Stimulated activated naive B cell treated with anti-CD40 and anti-IgM and Interleukin-4, amounts not matched to agents 10 μg/mL and 1 μg/mL and 100 μg/mL, for 72 hours (primary cell): ENCODE measurements at places on chromosomes 7 and 10.

GRCh38 chr7:153942036-153942435 is 110.2 kb upstream of the DPP6 start:
- no peak for DNase-seq

DNA sequence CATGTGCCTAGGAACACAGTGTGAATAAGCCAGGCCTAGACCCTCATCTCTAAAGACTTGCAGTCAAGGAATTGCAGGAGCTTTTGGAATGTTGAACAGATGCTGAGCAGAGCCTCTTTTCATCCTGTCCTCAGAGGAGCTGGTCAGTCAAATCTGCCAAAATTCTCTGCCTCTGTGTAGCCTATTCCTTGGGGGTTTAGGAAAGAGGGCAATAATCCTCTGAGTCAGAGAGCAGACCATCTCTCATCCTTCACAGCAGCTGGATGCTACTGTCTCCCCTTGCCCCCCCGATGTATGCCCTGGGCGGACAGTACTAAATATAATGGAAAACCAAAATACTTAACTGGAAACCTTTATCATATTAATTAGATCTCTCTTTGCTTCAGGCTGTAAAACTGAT is 52.6 kb downstream of the BICC1 start:
- DNase-seq: no peak

GRCh38 chr7:1785839-1786238 is 115.8 kb downstream of the ELFN1 start:
- DNase-seq: no peak

GRCh38 chr10:110762109-110762848 is 109.4 kb upstream of the PDCD4 start:
- no peak for DNase-seq

DNA sequence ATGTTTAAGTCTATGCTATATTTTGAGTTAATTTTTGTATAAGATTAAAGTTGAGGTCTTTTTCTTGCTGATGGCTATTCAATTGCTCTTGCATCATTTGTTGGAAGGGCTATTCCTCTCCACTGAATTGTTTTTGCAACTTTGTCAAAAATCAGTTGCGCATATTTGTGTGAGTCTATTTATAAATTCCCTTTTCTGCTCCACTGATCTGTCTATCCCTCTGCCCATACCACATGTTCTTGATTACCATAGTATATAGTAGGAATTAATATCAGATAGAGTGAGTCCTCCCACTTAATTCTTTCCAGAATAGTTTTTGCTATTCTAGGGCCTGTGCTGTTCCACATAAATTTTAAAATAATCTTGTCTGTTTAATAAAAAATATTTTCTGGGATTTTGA is 152.4 kb upstream of the ADCY1 start:
- DNase-seq: no peak

- no peak for DNase-seq
Observed at GRCh38 chr7:151736403-151736909, 140.5 kb downstream of the PRKAG2 start.

GRCh38 chr10:126185676-126186447 is 202.4 kb downstream of the ADAM12 start:
- DNase-seq: no peak

- no peak for DNase-seq
Observed at GRCh38 chr7:124965553-124965952, 35.9 kb upstream of the POT1 start.

DNA sequence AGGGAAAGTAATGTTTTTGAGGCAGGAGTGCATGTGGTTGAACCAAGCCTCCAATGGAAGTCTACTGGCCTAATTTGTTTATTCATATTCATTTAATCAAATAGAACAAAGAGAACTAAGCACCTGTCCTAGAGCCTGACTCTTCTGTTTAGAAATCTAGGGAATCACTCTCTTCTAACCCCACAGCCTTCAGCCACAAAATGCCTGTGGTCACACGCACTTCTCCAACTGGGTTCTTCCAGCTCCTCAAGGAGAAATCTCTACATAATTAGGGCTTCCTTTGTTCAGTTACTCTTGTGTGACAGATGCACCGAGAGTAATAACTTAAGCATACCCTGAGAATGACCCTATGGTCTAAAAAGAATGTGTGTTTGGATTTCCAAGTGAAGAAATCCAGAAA is 133.7 kb upstream of the NAMPT start:
- DNase-seq: no peak

DNA sequence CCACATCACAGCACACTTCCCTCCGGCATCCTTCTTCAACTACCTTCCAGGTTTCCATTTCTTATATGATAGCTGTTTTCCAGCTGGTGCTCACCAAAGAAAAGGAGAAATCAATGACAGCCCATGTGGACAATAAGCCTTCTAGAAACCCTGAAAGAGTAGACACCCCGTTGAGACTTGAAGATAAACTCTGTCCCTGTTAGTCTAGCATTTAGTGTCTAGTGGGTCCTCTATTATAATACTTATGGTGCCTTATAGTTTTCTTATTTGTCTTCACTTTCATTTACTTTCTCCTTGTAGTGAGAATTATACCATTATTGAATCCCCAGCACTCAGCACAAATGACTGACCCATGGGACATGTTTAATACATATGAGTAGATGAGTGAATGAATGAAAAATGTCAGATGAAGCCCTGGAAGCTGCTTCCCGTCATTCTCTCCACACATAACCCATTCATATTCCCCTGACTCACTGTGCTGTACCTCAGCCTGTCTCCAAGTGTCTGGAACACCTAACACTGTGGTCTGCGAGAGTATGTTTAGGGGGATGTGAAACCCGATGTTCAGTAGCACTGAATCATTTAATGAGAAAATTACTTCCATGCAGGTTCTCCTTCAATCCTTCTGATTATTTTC is 377.6 kb downstream of the GPR158 start:
- no peak for DNase-seq

DNA sequence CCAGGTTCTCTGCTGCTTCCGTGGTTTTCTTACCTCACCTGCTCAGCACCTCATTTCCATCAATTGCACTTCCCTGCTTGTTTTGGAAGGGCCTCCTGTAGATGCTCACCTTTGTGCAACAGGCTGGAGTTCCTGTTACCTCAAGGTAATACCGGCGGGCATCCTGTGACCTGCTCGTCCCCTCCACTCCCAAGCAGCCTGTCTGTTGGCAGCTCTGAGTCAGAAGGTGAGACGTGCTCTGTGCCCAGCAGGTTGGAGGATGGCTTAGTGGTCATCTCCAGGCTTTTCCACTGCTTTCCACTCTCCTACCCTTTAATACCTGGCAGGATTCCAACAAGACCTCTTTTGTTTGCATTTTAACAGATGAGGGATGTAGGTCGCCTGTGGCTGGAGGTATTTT is 86.0 kb downstream of the CAMK1D start:
- no peak for DNase-seq

- DNase-seq: no peak
Observed at GRCh38 chr7:75900617-75901315, 14.2 kb upstream of the POR start.

DNA sequence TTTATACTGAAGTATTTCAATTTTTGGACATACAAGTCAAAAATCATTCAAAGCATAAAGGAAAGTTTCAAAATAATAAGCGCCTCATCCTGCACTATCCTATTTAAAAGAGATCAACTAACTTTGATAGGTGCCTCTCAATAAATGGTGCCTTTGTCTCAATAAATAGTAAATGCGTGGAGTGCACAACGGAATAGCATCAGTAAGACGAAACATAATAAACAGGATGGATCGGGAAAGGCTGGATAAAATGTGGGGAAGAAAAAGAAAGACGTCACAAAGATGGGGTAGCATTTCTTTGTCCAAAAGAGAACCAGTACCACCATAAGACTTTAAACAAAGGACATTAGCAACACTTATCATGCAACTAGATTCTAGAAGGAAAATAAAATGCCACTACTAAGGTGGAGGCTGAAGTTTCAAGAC is 571 bp upstream of the PRKAR2B start:
- no peak for DNase-seq

DNA sequence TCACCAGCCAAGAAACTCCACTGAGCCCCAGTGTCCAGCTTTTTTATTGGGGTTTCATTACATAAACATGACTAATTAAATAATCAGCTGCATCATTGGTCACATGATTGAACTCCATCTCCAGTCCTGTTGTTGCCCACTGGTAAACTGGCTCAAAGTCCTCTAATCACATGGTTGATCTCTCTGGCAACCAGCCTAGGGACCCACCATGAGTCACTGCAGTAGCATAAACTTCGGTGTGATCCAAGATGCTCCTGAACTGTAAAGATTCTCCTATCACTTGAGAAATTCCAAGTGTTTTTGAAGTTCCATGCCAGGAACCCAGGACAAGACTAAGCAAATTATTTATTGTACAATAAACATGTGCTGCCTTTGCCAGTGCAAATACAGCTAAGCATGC is 130.4 kb upstream of the AUTS2 start:
- no peak for DNase-seq

DNA sequence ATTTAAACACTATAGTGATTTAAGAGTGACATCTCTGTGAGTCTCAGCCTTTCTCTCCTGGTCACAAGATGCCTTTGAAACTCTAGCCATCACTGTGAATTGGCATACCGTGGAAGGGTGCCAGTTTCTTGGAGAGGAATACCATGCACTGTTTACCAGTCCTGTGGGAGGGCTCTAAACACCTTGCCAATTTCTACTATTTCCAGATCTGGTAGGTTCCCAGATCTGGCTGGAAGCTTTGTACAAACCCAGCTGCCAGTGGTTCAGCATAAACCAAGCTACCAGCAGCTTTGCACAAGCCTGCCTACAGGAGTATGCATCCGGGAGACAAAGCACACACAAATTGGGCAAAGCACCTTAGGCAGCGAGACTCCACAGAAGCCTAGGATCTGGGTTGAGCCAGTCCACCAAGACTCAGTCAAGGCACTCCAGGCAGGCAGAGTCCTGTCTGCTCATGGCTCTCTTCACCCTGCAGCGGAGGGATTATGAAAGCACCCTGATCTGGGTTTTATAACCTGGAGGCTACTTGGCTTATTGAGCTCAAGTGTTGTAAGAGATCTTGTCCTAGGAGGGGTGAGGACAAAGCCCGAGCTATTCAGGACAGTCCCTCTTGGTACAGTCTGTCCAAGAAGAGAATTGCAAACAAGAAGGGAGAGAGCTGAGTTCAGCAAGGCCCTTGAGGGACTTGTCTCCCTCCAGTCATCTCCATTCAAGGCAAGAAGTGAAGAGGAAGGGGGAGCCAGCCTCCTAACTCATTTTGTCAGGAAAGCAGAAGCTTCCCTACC is 23.6 kb downstream of the MCM10 start:
- no peak for DNase-seq

GRCh38 chr7:100049441-100050291 is at the start of gene ZSCAN21:
Gene ZSCAN21 (plus strand): TSS chr7:100049774. CDS start chr7:100057007, 7,233 bp downstream.
- peak; percentile 83 for DNase-seq

DNA sequence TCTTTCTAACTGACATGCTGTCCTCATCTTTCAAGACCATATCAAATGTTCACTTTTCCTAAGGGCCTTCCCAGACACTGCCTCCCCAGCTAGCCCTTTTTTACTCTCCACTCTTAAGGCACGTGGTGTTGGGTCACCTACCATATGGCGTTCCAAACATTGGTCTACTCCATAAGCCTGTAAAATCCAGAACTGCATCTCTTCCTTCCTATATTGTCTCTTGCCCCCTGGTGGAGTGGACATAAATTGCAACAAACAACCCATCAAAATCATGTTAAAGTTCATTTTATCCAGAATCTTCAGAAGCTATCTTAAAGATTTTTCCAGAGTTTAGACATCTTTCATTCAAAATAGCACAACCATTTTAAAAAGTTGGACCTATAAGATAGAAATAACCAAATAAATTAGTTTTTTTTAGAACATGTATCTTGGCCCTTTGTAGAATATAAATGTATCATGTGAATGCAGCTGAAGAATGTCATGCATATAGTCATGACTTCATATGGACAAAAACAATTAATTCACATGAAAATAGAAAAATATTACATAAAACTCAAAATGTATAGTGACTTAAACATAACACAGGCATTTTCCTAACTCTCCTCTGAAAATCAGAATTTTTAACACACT is 180.6 kb upstream of the CHRM2 start:
- DNase-seq: no peak

GRCh38 chr7:90178679-90179278 is 24.5 kb downstream of the STEAP1 start:
- no peak for DNase-seq

GRCh38 chr7:83429493-83429892 is 219.4 kb downstream of the SEMA3E start:
- no peak for DNase-seq

GRCh38 chr10:32204606-32205005 is 142.4 kb downstream of the EPC1 start:
- no peak for DNase-seq

- DNase-seq: peak; percentile 24
Observed at GRCh38 chr7:102417105-102417504, 16.3 kb upstream of the ORAI2 start.

GRCh38 chr7:151315038-151315655 is 26.5 kb upstream of the NUB1 start:
- DNase-seq: peak; percentile 63

DNA sequence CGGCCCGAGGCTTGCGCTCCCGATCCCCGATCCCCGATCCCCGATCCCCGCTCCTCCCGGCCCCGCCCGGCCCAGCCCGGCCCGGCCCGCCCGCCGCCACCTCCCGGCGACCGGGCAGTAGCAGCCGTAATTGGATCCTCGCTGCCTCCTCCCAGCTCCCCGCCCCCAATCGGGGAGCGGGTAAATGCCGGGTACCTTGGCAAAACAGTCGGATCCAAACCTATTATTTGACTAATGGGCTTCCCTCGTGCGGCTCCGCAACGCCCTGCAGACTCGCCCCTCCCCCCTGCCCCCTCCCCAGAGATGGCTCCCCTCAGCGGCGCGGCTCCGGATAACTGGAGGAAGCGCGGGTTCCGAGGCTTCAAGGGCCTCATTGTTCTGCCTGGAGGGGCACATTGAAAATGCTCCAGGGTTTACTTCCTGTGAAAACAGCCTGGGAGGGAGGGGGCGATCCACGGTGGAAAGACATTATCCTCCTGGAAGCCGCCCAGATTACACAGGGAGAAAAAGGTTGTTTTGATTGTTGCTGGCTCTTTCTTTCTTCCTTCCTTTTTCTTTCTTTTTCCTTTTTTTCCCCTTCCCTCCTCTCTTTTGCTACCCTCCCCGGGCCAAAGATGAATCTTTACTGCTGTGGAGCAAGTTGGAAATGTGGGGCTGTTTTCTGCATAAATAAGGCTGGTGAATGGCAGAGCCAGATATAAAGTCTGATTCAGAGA is 94.7 kb upstream of the ZMIZ1 start:
- DNase-seq: peak; percentile 13

- no peak for DNase-seq
Observed at GRCh38 chr7:147510201-147510542, 1080.4 kb upstream of the C7orf33 start.

DNA sequence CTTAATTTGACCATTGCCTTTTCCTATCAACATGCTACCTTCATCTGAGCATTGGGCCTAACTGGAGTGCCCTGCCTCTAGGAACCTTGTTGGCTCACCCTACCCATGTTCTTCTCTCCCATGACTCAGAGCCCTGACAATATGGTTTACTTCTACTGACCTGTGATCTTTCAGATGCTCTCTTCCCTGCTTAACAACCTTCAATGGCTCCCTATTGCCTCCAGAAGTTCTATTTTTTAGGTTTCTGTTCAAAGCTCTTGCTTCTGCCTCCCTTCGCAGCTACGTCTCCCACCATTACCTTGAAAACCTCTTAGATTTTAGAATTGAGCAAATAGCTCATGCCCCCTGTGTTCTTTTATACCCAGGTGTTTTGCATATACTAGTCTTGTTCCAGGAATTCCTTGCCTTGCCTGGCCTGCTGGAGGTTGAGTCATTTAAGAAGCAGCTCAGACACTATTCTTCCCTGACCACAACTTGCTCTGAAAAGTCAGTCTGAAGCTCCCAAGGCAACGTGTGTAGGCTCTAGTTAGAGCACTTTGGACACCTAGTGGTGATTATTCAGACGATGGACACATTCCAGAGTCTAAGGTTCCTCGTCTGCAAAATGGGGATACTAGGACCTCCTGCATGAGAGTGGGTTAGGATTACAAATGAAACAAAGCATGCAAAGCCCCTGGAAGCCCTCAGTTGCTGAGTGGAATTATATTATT is 64.4 kb upstream of the EMX2 start:
- DNase-seq: no peak
